ENCODE measurements at places on chromosomes 7 and 10.
A peak's percentile ranks its signal among the peaks of the same experiment; 100 is the strongest.

GRCh38 chr7:138843632-138844580 is 45.9 kb upstream of the ATP6V0A4 start:
- DNase-seq: no peak

GRCh38 chr10:124560377-124561105 is 98.9 kb downstream of the LHPP start:
- DNase-seq: no peak

DNA sequence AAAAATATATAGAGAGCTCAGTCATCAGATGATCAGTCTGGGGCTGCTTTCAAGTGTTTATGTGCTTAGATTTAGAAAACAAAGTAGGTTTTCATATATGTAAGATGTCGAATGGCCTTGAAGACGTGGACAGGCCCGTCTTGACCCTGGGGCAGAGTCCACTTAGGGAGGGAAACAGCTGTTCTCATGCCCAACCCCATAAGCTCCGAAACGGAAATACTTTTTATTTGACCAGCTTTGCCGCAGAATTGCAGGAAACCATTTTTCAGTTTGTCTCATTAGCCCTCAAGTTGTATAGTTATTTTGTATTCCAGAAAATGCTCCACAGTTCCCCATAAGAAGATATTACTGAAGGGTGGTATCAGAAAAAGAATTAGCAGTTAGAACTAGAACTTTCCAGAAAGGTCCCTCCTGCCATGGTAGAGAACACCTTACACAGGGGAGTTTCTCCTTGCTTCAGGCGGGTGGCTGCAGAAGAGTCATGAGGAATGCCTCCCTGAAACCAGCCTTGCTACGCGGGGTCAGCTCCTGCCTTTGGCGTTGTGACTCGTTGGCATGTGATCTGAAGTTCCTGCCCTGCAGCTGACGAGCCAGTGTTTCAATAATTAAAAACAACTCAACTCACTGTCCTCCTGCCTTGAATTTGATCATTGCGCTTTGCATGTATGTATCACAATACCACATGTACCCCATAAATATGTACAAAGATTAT is 192.7 kb downstream of the CELF2 start:
- DNase-seq: no peak

- DNase-seq: no peak
Measured at GRCh38 chr10:49504528-49504927, 34.4 kb downstream of the ERCC6 start.

- DNase-seq: no peak
Measured at GRCh38 chr7:55124989-55125875, 106.4 kb downstream of the EGFR start.

- DNase-seq: no peak
Measured at GRCh38 chr7:132618271-132618955, 42.1 kb upstream of the PLXNA4 start.

DNA sequence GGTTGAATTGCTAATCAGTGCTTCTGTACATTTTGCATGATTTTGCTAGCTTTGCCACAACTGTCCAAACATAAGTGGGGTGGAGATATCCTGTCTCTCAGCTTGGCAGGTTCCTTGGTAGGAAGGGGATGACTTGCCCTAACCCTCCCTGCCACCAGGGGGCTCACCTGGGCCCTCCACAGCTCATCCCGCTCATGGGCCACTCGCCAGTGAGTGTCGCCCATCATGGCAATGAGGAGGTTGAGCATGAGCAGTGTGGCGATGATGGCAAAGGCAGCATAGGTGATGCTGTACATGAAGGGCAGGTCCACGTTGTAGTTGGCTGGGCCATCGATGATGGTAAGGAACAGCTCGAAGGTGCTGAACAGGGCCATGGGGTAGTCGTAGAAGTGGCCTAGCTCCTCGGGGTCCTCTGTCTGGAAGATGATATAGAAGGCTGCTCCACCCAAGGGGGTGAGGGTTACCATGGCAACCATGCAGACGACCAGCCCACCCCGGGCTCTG is 12.2 kb downstream of the TRPV6 start:
- peak; percentile 16 for DNase-seq

DNA sequence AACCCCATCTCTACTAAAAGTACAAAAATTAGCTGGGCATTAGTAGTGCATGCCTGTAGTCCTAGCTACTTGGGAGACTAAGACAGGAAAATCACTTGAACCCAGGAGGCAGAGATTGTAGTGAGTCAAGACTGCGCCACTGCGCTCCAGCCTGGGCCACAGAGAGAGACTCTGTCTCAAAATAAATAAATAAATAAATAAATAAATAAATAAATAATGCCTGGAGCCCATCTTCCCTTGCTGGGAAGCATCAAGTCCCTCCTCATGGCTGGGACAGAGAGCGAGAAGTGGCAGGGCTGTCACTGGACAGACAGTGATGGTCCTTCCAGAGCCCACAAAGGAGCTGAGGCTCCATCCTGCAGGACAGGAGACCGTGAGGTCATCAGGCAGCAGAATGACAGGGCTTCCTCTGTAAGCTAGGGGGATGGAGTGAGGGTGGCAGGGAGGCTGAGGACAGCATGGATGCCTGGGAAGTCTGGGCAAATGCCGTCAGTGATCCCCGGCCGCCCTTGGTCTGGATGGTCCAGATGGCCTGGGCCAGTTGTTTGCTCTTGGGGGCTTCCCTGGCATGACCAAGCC is 36.4 kb upstream of the ELN start:
- DNase-seq: no peak

- DNase-seq: no peak
Measured at GRCh38 chr7:152508701-152509100, 72.9 kb upstream of the KMT2C start.

DNA sequence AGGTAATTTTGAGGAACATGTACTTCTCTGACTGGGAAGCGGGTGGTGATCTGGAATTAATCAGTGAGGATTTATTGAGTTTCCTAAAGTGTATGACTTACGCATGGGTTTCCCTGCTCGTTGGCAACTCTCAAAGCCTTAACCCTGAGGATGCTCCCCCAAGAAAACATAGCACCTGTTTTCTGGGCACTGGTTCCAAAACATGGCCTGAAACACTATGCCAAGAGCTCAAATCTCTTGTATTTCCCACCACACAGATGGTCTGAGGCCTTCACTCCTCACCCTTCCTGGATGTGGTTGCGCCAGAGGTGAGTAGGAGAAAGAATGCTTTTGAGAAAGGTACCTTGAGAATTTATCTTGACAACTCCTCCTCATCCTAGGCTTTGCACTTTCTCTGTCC is 250.4 kb downstream of the FZD1 start:
- DNase-seq: no peak

- DNase-seq: no peak
Measured at GRCh38 chr7:92528958-92529264, 316 bp downstream of the RBM48 start.

GRCh38 chr10:6064119-6064518 is 2.0 kb upstream of the IL2RA start:
- no peak for DNase-seq

DNA sequence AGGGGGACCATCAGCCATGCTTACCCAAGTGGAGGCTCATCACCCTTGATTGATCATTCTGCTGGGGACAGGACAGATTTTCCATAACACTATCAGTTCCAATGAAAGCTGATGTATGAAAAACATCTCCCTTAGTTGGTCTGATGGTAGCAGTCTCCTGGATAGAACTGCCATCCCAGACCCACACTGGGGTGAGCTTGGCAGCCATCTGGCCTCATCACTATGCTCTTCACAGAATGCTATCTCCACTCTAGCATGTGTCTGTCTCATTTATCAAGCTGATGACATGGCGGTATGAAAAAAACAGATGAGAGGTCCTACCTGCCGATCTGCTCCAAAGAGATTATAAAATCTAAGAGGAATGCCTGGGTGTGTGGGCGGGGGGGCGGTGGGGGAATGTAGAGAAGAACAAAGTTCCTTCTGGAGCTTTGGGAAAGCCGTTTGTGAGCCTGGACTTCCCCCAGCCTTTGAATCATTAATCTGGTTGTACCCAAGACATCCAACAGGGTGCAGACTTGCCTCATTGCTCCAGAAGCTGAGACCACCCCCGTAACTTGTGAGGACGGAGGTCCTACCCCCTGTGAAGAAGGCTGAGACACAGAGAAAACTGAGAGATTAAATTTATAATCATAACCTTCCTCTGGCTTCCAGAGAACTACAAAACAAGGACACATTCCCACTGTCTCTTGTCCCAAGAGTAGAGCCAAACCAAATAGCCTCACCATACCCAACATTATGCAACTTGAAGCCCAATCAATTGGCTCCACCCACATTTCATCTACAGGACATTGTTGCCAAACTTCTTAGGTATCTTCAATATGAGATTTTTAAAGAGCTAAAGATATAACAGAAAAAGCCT is 340.8 kb downstream of the KCNMA1 start:
- DNase-seq: no peak

- DNase-seq: no peak
Measured at GRCh38 chr7:39017369-39017915, 39.7 kb downstream of the POU6F2 start.

- DNase-seq: no peak
Measured at GRCh38 chr7:101973130-101973529, 155.7 kb downstream of the CUX1 start.

- no peak for DNase-seq
Measured at GRCh38 chr7:47285860-47286491, 295.9 kb downstream of the TNS3 start.

GRCh38 chr7:39709768-39710311 is 86.5 kb downstream of the RALA start:
- DNase-seq: no peak

GRCh38 chr10:114397651-114398145 is 6.6 kb downstream of the AFAP1L2 start:
- DNase-seq: no peak

DNA sequence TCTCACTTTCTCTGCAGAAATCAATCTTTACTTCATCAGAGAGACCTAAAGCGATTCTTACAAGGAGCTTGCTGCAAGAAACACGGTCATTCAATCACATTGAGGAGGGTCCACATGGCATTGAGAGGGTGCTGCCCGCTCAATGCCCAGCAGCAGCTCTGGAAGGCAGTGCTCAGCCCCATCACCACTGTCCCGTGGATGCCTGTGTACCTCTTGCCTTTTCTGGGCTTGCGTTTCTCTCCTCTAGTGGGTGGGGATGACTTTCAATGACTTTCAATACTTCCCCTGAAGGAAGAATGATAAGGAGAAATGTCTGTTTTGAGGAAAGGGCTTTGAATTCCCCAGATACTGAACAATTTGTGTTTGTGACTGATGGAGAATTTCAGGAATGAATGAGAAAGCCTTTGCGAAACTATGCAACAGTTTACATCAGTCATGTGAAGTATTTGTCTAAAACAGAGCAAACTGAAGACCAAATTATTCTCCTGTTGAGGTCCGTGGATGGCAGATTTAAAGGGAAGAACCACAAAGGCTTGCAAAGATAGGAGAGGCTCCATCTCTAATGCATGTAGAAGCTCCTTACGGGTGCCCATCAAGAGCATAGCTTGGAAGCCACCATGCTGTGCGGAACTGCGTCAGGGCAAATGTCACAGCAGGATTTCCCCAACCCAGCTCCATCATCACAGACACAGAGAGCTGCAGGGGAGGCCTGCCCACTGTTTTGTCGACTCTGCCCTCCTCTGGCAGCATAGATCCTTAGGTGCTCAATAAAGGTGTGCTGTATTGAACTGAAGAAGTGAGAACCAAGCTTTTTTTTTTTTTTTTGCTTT is 6.6 kb upstream of the ZNF22 start:
- no peak for DNase-seq

- no peak for DNase-seq
Measured at GRCh38 chr7:124959676-124960075, 30.1 kb upstream of the POT1 start.

DNA sequence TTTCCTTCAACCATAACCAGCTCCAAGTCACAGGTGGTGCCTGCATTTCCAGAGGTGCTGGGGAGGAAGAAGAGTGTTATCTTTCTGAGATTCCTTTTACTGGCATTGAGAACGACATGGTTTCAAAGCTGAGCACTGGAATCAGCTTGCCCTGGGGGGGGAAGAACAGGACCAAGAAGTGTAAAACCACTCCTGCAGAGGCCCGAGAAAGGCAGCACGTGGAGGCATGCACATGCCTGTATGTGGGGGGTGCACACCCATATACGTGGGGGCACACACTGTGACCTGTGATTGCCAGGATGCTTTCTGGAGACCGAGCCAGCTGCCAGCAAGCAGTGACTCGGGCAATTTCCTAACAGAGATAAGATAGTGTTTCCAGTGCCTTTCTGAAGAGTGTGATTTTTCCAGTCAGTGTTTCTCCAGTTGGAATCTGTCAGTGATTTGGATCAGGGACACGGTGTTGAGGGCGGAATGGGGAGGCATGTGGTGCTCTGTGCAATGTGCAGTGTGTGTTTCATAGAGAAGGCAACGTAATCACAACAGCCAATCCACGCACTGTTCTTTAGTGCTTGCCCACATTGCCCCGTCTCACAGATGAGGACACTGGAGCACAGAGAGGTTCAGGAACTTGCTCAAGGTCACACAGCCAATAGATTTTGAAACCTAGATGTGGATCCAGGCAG is 4.2 kb downstream of the LRRC27 start:
- DNase-seq: no peak

DNA sequence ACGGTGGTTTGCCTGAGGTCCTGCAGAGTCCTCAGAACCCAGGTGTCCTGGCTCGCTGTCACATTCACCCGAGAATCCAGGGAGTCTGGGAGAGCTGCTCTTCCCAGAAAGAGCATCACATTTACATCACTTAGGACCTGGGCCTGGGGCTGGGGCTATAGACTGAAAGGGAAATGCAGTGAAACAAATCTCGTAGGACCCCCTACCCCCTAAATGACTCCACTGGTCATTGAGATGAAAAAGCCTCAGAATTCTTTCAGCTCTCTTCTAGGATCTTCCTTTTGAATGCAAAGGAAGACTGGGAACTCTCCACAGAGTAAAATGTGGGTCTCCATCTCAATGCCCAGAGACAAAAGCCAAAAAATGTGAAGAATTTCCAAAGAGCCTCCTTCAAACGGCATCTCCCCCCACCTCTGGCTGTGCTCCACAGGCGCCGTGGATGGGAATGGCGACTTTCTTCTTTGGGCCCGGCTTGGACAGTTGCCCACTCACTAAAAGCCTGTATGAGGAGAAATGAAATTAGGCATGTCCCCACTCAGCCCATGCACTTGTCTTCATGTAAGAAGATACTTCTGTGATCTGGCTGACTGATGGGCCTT is 49.0 kb upstream of the PODXL start:
- DNase-seq: no peak

DNA sequence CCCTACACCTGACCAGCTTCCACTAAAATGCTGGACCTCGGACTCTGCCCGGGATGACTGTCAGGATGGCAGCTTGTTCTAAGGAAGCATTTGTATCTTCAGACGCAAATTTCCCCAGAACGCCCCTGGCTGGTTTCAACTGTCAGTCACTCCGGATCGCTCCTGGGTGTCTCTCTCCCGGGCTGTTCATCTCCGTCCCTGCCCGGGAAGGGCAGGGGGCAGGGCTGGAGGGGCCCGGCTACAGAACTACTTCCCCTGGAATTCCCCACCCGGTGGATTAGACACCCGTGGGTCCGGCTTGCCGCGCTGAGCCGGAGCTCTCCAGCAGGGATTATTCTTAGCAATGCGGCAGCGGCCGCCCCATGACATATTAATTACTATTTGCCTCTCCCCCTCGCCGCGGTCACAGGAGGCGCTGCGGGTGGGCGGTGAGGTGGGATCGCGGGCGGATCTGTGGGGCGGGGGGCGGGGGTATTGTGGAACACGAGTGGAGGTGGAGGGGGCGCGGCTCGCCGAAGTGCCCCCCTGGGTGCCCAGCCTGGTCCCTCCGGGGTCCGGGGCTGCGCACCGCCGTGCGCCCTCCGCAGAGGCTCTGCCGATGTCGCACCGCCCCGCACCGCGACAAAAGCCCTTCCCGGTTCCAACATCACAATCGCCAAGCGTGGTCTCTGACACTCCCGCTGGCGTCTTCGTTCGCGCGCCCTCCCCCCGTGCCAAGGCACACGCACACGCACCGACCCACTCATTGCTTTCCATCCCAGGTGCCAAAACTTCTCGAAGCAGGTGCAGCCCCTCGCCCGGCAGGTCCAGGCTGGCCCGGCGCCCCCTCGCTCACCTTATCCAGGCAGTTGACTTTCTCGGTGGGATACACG is 276.1 kb upstream of the NEBL start:
- DNase-seq: no peak
